ENCODE measurements at places on chromosomes 12 and 14.

DNA sequence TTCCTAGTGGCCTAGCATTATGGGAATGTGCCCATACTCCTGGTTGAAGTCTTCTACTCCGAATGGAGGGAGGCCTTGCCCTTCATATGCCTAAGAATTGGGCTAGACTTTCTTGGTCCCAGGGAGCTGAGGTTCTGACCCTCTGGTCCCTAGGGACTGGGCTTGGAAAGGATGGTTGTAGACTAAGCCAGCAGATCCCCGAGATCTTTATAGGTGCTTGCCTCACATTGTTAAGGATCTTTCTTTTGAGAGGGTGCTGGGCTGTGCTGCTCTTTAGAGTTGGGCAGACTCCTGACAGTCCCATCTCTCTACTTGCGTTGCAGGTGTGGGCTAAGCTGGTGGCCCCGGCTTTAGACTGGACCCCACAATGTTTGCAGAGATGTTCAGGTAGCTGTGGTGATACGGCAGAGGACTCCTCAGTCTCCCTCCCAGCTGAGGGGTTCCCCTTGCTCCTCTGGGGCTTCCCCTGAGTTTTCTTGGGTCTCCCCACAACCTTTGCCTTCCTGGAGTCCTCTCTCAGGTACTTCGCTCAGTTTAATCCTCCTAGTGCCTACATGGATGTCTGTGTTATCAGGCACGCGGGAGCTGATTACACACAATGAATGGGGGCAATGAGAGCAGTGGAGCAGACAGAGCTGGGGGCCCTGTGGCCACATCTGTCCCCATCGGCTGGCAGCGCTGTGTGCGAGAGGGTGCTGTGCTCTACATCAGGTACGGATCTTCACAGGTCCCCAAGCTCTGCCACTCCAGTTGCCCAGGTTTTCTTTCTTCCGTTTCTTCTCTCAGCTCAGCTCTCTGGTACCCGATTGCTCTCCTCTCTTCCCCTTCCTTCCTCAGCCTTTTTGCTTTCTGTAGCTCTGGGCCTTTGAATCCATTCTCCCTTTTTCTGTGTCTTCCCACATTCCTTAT, 1.3 kb downstream of the MBD6 start:
- H3K27me3 ChIP-seq: no peaks in the 10 kb centered on the region
- DNase-seq: no peak
- peaks cover 30% of the 10 kb centered on the region for H3K4me1 ChIP-seq
- H3K4me3 ChIP-seq: peak overlapping the region; percentile 90
- H3K27ac ChIP-seq: peak overlapping the region; percentile 82

DNA sequence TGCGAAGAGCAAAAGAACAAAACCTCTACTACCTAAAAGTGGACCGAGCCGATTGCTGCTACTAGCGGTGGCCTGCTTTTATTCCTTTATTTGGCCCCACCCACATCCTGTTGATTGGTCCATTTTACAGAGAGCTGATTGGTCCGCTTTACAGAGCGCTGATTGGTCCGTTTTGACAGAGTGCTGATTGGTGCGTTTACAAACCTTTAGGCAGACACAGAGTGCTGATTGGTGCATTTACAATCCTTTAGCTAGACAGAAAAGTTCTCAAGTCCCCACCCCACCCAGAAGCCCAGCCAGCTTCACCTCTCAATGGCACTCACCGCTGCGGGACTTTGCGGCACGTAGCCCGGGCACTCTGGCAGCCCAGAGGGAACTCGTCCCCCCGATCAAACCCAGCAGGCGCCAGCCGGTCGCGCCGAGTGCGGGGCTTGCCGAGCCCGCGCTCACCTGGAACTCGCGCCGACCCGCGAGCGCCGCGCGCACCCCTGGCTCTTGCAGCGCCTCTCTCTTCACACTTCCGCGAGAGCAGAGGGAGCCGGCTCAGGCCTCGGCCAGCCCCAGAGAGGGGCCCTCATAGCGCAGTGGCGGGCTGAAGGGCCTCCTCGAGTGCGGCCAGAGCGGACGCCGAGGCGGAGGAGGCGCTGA, 8.7 kb upstream of the FGD4 start:
- H3K4me1 ChIP-seq: no peaks in the 10 kb centered on the region
- no peaks in the 10 kb centered on the region for H3K36me3 ChIP-seq
- no peaks in the 10 kb centered on the region for H3K27me3 ChIP-seq
- peak overlapping the region; percentile 57 for H3K27ac ChIP-seq

GRCh38 chr14:58914279-58914855, 274.1 kb upstream of the DAAM1 start:
- H3K4me3 ChIP-seq: no peak overlapping the region
- no peak overlapping the region for H3K27ac ChIP-seq
- H3K27me3 ChIP-seq: no peaks in the 10 kb centered on the region
- no peaks in the 10 kb centered on the region for H3K4me1 ChIP-seq
- no peak for DNase-seq
- no peaks in the 10 kb centered on the region for H3K36me3 ChIP-seq

GRCh38 chr12:32254260-32254956, 144.9 kb upstream of the FGD4 start:
- DNase-seq: no peak
- no peak overlapping the region for H3K4me3 ChIP-seq
- H3K36me3 ChIP-seq: no peaks in the 10 kb centered on the region

- peak overlapping the region; percentile 90 for H3K4me3 ChIP-seq
- peaks cover 23% of the 10 kb centered on the region for H3K4me1 ChIP-seq
Observed at GRCh38 chr12:107091989-107092641, 1.2 kb downstream of the CRY1 start.

GRCh38 chr14:87084908-87085307, 908.1 kb downstream of the GALC start:
- no peaks in the 10 kb centered on the region for H3K4me1 ChIP-seq
- H3K4me3 ChIP-seq: no peak overlapping the region
- H3K27me3 ChIP-seq: no peaks in the 10 kb centered on the region

DNA sequence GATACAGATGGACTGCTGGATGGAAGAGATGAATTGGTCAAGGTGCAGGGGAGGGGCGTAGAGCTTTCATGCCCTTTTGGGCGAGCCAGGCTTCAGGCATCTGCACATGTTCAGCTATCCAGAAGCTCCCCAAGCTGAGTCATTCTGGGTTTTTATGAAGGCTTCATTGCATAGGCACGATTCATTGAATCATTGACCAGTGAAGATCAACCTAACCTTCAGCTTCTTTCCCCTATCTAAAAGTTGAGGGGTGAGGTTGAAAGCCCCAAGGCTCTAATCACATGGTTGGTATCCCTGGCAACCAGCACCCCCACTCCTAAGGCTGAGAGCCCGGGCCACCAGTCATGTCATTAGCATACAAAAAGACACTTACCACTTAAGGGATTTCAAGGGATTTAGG, 36.3 kb downstream of the RPS29 start:
- no peak overlapping the region for H3K4me3 ChIP-seq
- DNase-seq: no peak
- H3K27ac ChIP-seq: no peak overlapping the region
- no peaks in the 10 kb centered on the region for H3K4me1 ChIP-seq
- H3K36me3 ChIP-seq: no peaks in the 10 kb centered on the region

GRCh38 chr12:58051378-58051777, 110.0 kb downstream of the ATP23 start:
- no peaks in the 10 kb centered on the region for H3K36me3 ChIP-seq
- DNase-seq: no peak
- H3K27ac ChIP-seq: no peak overlapping the region
- no peaks in the 10 kb centered on the region for H3K27me3 ChIP-seq
- H3K4me1 ChIP-seq: no peaks in the 10 kb centered on the region
- H3K4me3 ChIP-seq: no peak overlapping the region

GRCh38 chr12:113794774-113795173, 171.4 kb downstream of the RBM19 start:
- H3K4me1 ChIP-seq: no peaks in the 10 kb centered on the region
- no peaks in the 10 kb centered on the region for H3K36me3 ChIP-seq
- no peak overlapping the region for H3K27ac ChIP-seq
- no peak for DNase-seq
- no peak overlapping the region for H3K4me3 ChIP-seq
